Pancreas (tissue), 10 donors: ENCODE measurements at places on chromosomes 4 and X. TPM values are rescaled to one million over a fixed set of nuclear protein-coding genes. Genes with fewer than 3 reads are reported as not detected.

The ANOS1 gene
- polyA plus RNA-seq: 0.23 TPM

The CMC4 gene
- polyA plus RNA-seq: 16.6 TPM

The BEX5 gene
- polyA plus RNA-seq: 35.8 TPM

The UGT2B11 gene
- polyA plus RNA-seq: not detected

The COMMD8 gene
- polyA plus RNA-seq: 6.0 TPM

The CLCN5 gene
- 1.6 TPM for polyA plus RNA-seq

The L1CAM gene
- 3.9 TPM for polyA plus RNA-seq

The TREX2 gene
- 0.89 TPM for polyA plus RNA-seq

The FGFBP2 gene
- 0.92 TPM for polyA plus RNA-seq

The DIAPH2 gene
- polyA plus RNA-seq: 3.3 TPM

The SPANXA1 gene
- not detected for polyA plus RNA-seq

The ATP2B3 gene
- polyA plus RNA-seq: 0.12 TPM

The CCKAR gene
- not detected for polyA plus RNA-seq

The GRIA2 gene
- 6.0 TPM for polyA plus RNA-seq

The CXorf65 gene
- not detected for polyA plus RNA-seq

The CT55 gene
- polyA plus RNA-seq: not detected

The MAGEC2 gene
- polyA plus RNA-seq: not detected

The HMGB3 gene
- 9.5 TPM for polyA plus RNA-seq

The TRPC5OS gene
- polyA plus RNA-seq: 0.05 TPM

The ANXA3 gene
- polyA plus RNA-seq: 64.8 TPM

The VGLL1 gene
- 1.0 TPM for polyA plus RNA-seq

The PHOX2B gene
- polyA plus RNA-seq: 0.54 TPM

The GUCY1A1 gene
- 8.1 TPM for polyA plus RNA-seq

The LEF1 gene
- polyA plus RNA-seq: 0.73 TPM
